KG1 (cell line): ENCODE measurements at places on chromosomes 12 and 14.
A peak's percentile ranks its signal among the peaks of the same experiment; 100 is the strongest.

- DNase-seq = no peak
These were observed 20.1 kb upstream of the CERS5 start for GRCh38 chr12:50187084-50187900.

GRCh38 chr12:321606-322326 is 59.1 kb upstream of the SLC6A13 start:
- DNase-seq = no peak

DNA sequence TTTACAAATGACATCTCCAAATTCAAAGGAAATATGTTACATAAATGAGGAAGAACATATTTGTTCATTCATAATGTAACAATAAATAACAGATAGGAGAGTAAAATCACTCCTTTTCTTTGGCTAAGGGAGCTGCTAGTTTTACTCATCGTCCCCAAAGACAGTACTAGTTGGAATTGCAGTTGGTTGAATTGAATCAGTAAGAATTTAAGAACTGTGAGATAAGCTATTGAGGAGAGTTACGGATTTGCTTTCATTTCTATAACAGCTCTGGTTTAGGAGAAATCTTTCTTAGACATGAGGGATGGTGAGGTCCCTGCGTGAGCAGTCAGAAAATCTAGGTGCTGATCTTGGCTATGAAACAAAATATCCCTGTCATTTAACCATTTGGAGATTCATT is 402.8 kb downstream of the AEBP2 start:
- DNase-seq = no peak

DNA sequence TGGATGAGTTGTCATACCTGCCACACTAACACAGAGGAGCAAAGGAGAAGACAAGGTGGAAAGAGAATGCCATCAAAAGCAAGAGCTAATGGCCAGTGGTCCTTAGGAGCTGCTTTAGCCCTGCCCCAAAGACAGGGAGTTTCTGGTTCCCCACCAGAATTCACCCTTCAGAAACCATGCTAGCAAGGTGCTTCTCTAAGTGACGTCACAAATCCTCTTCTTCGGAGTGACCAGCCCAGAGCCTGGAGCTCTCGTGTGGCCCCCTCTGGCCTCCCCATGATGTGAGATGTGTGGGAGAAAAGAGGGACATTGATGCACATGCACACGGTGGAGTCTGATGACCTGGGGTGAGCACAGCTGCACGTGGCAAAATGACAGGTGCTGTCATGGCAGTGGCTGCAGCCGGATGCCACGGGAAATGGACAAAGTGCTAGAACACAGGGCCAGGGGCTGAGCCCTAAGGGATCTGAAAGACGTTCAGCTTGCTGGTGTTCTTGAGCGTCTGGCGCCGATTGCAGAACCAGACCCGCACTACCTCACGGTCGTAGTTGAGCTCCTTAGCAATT is 16.9 kb upstream of the TFCP2 start:
- no peak for DNase-seq

GRCh38 chr14:93916498-93916897 is 10.6 kb upstream of the FAM181A start:
- no peak for DNase-seq

DNA sequence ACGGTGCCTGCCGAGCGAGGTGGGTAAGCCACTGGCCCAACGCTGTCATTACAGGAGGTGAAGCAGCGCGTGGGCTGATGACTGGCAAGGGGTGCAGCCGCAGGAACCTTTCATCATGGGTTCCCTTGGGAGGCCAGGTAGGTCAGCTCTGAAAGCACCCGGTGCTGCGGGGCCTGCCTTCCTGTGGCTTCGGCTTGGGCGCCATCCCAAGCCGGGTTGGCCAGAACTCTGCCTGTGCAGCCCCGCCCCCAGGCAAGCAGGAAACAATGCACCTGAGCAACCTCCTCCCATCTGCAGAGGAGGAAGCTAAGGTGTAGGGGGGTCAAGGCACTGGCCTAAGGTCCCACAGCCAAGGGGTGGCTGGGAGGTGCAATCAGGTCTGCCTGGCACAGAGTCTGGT is 20.0 kb upstream of the HHIPL1 start:
- DNase-seq = no peak

DNA sequence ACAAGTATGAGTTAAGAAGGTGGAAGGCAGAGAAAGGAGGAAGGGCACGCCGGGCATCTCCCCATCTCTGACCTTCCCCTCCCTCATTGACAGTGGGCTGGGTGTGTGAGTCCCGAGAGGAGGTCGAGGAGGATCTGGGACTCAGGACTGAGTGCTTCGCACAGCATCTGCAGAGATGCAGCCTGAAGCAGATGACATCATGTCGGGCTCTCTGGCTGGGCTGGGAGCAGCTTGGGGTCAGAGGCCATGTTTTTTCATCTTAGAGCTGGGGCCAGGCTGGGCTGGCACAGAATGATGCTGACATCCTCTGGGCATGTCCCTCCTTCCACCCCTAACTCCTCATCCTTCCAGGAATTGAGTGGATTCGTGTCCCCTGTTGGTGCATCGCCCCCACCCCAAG is 43.5 kb downstream of the CMKLR1 start:
- DNase-seq = no peak

DNA sequence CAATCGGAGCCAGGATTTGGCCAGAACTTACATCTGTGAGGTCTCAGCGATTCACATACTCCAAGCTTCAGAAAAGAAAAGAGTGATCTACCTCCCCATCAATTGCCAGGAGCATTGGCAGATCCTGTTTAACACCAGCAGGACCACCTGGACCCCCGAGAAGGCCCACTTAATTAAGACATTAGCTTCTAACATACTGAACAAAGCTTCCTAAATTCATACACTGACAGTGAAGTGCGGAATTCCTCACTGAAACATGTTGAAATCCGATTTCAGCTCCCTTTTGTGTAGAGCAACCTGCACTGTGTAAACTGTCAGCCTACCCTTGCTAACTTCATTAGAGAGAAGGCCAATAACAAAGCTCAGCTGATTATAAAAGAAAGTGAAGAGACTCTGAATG is 274.0 kb downstream of the NOVA1 start:
- no peak for DNase-seq

DNA sequence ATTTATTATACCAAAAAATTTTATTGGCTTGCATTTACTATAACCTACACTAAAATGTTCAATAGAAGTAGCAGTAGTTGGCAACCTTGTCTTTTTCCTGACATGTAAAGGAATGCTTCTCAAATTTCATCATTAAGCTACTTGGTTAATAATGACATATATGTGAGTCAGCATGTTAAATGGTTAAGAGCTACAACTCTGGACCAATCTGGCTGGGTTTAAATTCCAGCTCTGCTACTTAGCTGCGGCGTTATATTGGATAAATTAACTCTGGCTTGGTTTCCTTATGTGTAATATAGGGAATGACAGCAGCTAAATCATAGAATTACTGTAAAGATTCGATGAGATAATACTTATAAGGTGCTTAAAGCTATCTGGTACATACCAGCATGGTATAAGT is 53.7 kb upstream of the OTOGL start:
- no peak for DNase-seq

DNA sequence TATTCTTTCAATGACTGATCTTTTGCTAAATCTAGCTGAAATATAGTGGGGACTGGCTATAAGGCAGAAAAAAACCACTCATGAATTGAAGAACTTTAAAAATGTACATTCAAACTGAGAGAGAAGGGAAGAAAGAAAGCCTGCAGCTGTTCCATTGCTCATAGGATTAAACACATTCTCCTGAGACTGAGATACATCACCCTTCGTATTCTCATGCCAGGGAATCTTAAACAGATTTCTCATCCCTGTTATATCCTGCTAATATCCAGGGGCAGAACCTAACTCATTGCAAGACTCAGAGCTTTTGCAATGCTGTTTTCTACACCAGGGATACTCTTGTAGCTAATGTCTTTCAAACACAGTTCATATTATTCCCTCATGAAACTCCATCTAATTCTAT is 67.2 kb upstream of the ACSS3 start:
- no peak for DNase-seq

GRCh38 chr12:6038160-6038559 is 86.3 kb downstream of the VWF start:
- DNase-seq = peak; percentile 41

- DNase-seq = no peak
These were observed 1.6 kb upstream of the ASB2 start for GRCh38 chr14:93977790-93978581.

GRCh38 chr14:90424686-90425372 is 28.0 kb downstream of the CALM1 start:
- no peak for DNase-seq
